ENCODE measurements at places on chromosomes 6 and 20. TPM values are rescaled to one million over a fixed set of nuclear protein-coding genes. Genes with fewer than 3 reads are reported as not detected.

The SRMS gene
- not detected for total RNA-seq

The BCLAF1 gene
- total RNA-seq = 97.0 TPM

The SYTL3 gene
- 10.8 TPM for total RNA-seq

DNA sequence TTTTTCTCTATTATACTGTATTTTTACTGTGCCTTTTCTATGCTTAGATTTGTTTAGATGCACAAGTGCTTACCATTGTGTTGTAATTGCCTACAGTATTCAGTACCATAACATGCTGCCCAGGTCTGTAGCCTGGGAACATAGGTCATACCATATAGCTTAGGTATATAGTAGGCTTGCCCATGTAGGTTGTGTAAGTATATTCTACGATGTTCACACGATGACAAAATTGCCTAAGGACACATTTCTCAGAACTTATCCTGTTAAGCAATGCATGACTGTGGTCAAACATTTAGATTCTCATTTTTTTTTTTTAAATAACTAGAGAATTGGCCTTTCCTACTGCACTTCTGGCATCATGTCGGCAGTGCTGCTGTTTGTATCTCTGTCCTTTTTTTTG, 253.7 kb upstream of the SUPT3H start:
- no peaks in the 10 kb centered on the region for H3K36me3 ChIP-seq
- no peak for DNase-seq
- H3K4me1 ChIP-seq = peaks cover under 1% of the 10 kb centered on the region

DNA sequence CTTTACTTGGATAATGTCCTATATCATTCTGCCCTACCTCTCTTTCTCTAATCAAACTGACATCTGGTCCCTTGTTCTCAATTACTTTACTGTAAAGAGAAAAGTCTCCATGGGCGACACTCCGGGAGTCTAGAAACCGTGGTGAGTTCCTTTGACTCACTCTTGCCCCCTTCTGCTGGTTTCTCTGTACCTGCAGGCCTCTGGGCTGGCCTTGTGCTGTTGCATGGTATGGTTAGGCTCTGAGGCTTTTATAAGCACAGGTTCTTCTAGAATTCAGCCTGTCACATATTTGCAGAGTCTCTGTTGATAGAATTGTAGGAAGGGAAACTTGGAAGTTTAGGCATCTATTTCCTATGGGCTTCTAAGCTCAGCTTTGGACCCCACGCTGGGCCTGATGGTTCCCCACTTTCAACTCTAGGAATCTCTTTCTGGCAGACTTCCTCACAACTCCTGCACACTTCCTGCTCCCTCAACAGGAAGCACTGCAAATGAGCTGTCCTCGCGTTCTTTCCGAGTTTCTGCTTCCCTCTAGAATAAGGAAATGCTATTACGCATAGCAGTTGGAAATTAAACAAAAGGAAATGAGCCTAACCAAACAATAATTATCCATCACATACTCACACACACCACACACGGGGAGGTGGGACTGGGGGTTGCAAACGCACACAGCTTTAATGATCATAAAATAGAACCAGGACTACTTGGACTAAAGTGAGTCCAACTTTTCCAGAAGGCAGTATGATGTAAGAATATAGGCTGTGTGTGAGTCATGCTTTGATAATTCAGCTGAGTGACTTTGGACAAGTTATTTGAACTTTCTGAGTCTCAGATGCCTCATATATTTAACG, 683.3 kb downstream of the QKI start:
- peaks cover 12% of the 10 kb centered on the region for H3K4me1 ChIP-seq
- no peak overlapping the region for H3K4me3 ChIP-seq
- no peaks in the 10 kb centered on the region for H3K36me3 ChIP-seq
- no peak overlapping the region for H3K27ac ChIP-seq
